Activated T-helper 2 cell treated with anti-CD3 and anti-CD28 coated beads, Interferon-gamma antibody, Interleukin-2, Interleukin-4, amounts not matched to agents 10 μg/mL and 5 μg/mL and 100 μg/mL, durations not matched to agents 14 hours and 24 hours and 36 hours (primary cell): ENCODE measurements at places on chromosomes 16 and 17. TPM values are rescaled to one million over a fixed set of nuclear protein-coding genes. Genes with fewer than 3 reads are reported as not detected.

DNA sequence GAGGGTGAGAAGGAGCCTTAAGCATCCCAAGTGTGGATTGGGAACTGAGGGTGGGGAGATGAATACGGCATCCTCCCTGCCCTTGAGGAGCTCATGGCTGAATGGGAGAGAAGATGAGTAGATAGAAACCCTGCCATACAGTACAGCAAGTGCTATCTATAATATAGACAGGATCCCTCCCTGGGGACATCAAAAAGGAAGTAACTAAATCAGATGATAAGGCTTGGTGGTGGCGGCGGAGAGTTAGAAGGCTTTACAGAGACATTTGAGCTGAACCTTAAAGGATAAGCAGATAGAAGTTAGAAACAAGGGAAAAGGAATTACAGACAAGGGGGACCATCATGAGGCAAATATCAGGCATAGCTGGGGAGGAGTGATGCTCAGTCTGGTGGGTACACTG lies 67.5 kb upstream of the TMEM132E start:
- H3K36me3 ChIP-seq, result no peaks in the 10 kb centered on the region
- no peaks in the 10 kb centered on the region for H3K4me1 ChIP-seq
- H3K27ac ChIP-seq, result no peak overlapping the region
- peaks cover 48% of the 10 kb centered on the region for H3K27me3 ChIP-seq

DNA sequence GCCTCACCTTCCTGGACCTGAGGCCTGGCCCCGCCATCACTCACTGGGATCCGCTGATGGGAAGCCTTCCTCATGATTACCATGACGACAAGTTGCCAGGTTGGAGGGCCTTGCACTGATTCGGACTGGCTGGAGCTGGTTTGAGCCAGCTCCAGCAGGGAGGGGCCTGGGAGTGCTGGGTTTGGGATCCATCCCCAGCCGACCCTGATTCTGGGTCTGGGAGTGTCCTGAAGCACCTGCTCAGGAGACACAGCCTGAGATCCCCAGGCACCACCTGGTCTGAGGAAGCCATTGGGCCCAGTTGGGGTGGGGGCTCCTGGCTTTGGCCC lies 5.9 kb upstream of the BAIAP3 start:
- no peak overlapping the region for H3K27ac ChIP-seq
- DNase-seq, result no peak
- H3K36me3 ChIP-seq, result peaks cover 15% of the 10 kb centered on the region
- H3K4me1 ChIP-seq, result peaks cover 6% of the 10 kb centered on the region
- H3K27me3 ChIP-seq, result peaks cover 8% of the 10 kb centered on the region
- no peak overlapping the region for H3K4me3 ChIP-seq

DNA sequence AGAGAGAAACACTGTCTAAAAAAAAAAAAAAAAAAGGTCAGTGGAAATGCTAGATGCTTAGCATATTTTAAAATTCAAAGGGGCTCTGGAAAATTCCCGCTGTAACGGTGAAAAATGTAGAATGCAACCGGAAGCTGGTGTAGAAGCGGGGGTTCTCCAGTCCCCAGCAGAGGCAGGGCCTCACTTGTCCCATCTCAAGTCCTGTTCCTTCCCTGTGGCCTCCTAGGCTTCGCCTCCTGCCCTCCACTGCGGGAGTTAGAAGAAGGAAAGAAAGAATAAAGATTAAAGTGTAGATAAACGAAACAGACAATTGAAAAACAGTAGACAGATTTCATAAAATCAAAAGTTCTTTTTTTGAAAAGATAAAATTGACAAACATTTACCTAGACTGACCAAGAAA lies 14.8 kb upstream of the ZNF287 start:
- H3K27me3 ChIP-seq, result peaks cover 41% of the 10 kb centered on the region
- peaks cover 12% of the 10 kb centered on the region for H3K4me1 ChIP-seq
- peak overlapping the region; percentile 28 for H3K27ac ChIP-seq
- H3K4me3 ChIP-seq, result peak overlapping the region; percentile 72
- no peaks in the 10 kb centered on the region for H3K36me3 ChIP-seq
- no peak for DNase-seq

DNA sequence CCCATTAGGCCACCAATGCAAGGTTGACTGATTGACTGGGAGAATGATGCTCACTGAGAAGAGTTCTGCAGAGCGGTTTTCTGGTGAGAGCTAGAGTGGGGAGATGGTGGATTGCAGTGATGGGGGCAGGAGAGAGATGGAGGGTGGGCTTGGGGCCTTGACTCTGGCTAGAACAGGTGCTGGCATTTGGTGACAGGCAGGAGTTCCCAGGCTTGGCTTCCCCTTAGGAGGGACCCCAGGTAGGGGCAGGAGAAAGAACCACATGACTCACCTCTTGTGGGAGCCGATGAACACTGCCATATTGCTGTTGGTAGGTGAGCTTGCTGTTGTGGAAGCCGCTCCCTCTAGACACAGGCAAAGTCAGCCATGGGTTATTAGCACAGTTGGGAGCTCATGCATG lies 8.0 kb downstream of the CD300LB start:
- no peak overlapping the region for H3K4me3 ChIP-seq
- H3K27me3 ChIP-seq, result no peaks in the 10 kb centered on the region

- DNase-seq, result no peak
- no peak overlapping the region for H3K27ac ChIP-seq
- H3K4me3 ChIP-seq, result no peak overlapping the region
- H3K27me3 ChIP-seq, result no peaks in the 10 kb centered on the region
Observed at GRCh38 chr16:76913046-76913445, 277.9 kb upstream of the MON1B start.

DNA sequence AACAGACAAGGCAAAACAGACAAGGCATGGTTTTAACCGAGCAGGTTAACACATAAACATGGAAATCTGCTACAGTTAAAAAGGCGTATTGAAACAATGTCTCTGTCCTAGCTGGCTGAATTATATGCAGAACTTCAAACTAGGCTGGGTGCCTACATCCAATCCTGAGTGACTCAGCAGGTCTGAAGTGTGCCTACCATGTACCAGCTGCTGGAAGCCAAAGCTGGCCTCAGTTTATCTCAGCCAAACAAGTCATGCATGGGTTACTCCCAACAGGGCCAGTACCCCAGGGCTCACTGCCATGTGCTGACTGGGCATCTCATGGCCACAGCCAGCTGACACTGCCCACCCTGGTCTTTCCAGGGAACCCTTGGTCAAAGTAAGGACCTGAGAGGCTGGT lies 4.0 kb downstream of the C1QBP start:
- H3K27me3 ChIP-seq, result no peaks in the 10 kb centered on the region
- H3K27ac ChIP-seq, result no peak overlapping the region
- H3K4me3 ChIP-seq, result no peak overlapping the region
- DNase-seq, result no peak

GRCh38 chr16:90008708-90009145 lies 10.5 kb downstream of the DBNDD1 start:
- H3K4me3 ChIP-seq, result peak overlapping the region; percentile 39
- no peak overlapping the region for H3K27ac ChIP-seq
- H3K27me3 ChIP-seq, result no peaks in the 10 kb centered on the region
- H3K36me3 ChIP-seq, result no peaks in the 10 kb centered on the region

GRCh38 chr17:35094902-35095301 lies 24.8 kb downstream of the RAD51D start:
- H3K4me3 ChIP-seq, result no peak overlapping the region
- H3K36me3 ChIP-seq, result peaks cover 12% of the 10 kb centered on the region
- no peaks in the 10 kb centered on the region for H3K27me3 ChIP-seq

DNA sequence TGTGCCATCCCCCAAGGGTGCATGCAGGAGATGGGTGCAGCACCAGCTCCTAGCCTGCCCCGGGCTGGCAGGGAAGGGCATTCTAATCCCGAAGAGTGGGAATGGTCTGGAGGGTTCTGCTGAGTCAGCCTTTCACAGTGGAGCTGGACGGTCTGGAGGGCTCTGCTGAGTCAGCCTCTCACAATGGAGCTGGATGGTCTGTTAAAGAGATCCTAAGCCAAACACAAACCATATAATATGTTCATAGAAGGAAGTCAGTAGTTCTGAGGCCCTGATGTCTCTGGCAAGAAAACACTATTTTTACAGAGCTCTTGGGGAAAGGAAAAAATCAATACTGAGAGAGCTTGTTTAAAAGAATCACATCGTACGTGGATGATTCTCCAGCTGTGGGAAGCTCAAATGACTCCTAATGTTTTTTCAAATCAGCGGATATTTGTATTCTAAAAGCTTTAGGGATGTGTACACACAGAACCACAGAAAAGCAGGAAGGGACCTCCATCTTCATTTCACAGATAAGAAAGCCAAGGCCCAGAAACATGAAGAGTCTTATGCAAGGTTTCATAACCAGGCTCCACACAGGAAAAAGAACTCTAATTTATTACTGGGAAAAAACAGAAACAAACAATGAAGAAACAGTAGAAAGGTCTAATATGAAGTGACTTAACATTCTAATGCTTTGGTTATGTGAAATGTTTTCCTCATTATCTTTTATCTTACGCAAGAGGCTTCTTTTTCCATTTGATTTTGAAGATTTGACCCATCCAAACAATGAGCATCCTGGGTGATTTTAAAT lies 176.3 kb downstream of the VPS53 start:
- peaks cover 18% of the 10 kb centered on the region for H3K4me1 ChIP-seq
- DNase-seq, result no peak
- H3K36me3 ChIP-seq, result peaks cover 53% of the 10 kb centered on the region

GRCh38 chr16:27383556-27384243 lies 18.3 kb upstream of the IL21R start:
- H3K36me3 ChIP-seq, result peaks cover 10% of the 10 kb centered on the region
- no peaks in the 10 kb centered on the region for H3K27me3 ChIP-seq
- DNase-seq, result no peak
- H3K4me1 ChIP-seq, result peaks cover 29% of the 10 kb centered on the region

GRCh38 chr16:89687092-89687940 lies 827 bp downstream of the CDK10 start:
- peaks cover 8% of the 10 kb centered on the region for H3K4me1 ChIP-seq
- H3K36me3 ChIP-seq, result peaks cover 36% of the 10 kb centered on the region
- no peak for DNase-seq
- peak overlapping the region; percentile 60 for H3K27ac ChIP-seq
- no peaks in the 10 kb centered on the region for H3K27me3 ChIP-seq

GRCh38 chr17:45750779-45751440 lies 33.2 kb upstream of the CRHR1 start:
- no peaks in the 10 kb centered on the region for H3K36me3 ChIP-seq
- no peak for DNase-seq
- H3K27me3 ChIP-seq, result peaks cover 5% of the 10 kb centered on the region

DNA sequence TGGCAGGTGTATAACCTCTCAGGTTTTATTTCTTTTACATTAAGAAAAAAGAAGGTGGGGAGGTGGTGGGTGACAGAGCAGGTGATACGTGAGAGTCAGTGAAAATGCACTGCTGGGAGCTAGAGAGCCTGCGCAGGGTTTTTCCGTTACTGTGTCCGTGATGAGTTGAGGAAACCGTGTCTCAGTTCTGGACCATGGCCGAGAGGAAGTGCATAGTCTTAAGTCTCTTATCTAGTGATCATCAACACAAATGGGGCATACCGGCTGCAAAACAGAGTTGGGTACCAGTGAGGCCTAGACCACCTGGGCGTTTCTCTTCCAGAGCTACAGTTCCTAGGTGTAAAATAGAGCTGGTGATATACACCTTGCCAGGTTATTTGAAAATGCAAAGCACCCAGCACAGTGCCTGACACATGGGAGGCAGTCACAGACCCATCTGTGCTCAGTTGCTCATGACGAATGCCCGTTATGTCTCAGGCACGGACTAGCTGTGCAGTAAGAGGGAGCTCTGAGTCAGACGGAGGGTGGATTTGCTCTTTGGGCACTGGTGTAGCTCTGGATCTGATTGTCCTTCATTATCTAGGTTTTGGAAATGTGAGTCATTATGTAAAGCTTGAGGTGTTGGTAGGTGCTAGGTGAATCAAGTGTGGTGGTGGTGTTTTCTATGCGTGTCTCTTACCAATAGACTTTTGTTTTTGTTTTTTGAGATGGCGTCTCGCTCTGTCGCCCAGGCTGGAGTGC lies 60.9 kb downstream of the RPTOR start:
- H3K36me3 ChIP-seq, result peaks cover 24% of the 10 kb centered on the region
- peaks cover 57% of the 10 kb centered on the region for H3K4me1 ChIP-seq
- no peak overlapping the region for H3K4me3 ChIP-seq
- no peaks in the 10 kb centered on the region for H3K27me3 ChIP-seq

DNA sequence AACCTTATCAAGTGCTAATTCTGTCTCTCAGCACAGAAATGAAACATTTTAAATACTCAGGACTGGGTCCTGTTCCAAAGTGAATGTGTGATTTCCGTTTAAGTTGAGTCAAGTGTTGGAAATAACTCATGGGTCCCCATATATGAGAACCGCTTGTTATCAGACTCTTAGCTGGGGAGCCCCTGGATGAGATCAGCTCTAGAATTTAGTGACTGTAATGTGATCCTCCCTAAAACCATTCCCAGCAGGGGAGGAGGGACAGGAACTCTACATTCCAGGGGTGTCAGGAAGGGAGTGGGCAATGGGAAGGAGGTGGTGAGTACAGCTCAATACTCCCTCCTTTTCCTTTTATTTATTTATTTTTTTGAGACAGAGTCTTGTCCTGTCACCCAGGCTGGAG lies 37.5 kb downstream of the OTOA start:
- H3K4me3 ChIP-seq, result no peak overlapping the region
- H3K27me3 ChIP-seq, result peaks cover 2% of the 10 kb centered on the region
- no peaks in the 10 kb centered on the region for H3K36me3 ChIP-seq
- H3K27ac ChIP-seq, result no peak overlapping the region
- DNase-seq, result no peak

- DNase-seq, result peak; percentile 58
- H3K27ac ChIP-seq, result peak overlapping the region; percentile 80
- no peaks in the 10 kb centered on the region for H3K27me3 ChIP-seq
- peaks cover 86% of the 10 kb centered on the region for H3K4me1 ChIP-seq
- H3K36me3 ChIP-seq, result peaks cover 85% of the 10 kb centered on the region
Observed at GRCh38 chr17:8954339-8954738, 11.2 kb downstream of the PIK3R5 start.

GRCh38 chr16:24775455-24775854 lies 46.0 kb downstream of the TNRC6A start:
- no peaks in the 10 kb centered on the region for H3K27me3 ChIP-seq
- H3K27ac ChIP-seq, result peak overlapping the region; percentile 5

DNA sequence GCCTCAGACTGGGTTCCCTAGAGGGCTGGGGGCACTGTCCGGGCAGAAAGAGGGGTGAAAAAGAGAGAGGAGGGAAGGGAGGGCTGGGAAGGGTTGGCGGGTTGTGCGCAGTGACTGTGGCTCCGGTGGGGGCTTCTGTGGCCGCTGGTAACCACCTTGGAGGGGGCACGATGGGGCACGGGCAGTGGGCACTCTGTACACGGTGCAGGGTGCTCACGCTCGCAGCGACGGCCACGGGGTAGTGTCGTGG lies 588 bp downstream of the PLLP start:
- H3K4me3 ChIP-seq, result peak overlapping the region; percentile 74
- H3K27ac ChIP-seq, result no peak overlapping the region
- no peak for DNase-seq
- H3K36me3 ChIP-seq, result no peaks in the 10 kb centered on the region

DNA sequence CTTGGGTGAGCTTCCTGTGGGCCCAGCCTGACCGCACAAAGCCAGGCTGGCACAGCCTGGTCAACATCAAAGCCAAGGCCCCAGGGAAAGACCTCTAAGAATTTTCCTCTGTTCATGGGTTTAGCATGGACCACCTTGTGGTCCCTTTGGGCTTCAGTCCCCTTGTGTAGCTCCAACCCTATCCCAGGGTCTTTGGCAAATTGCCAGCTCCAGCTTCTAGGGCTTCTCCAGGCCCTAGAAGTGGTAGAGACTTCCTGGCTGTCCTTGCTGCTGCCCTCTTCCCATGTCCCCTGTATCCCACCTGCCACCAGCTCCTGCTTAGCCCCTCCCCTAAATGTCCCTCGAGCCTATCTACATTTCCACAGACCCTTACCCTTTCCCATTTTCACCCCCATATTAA lies 9.7 kb upstream of the ITGA3 start:
- no peak overlapping the region for H3K27ac ChIP-seq
- peaks cover 2% of the 10 kb centered on the region for H3K27me3 ChIP-seq
- DNase-seq, result no peak
- H3K4me1 ChIP-seq, result peaks cover 15% of the 10 kb centered on the region

Gene SLFN12
- total RNA-seq, result 7.5 and 8.8 TPM in 2 replicates

Gene MARCHF10
- total RNA-seq, result not detected in 2 replicates

Gene MARVELD3
- total RNA-seq, result not detected in 2 replicates

Gene TXNL4B
- total RNA-seq, result 16.5 and 17.1 TPM in 2 replicates

Gene GPR179
- total RNA-seq, result not detected in 2 replicates

Gene TLCD3B
- total RNA-seq, result 2.3 and 2.6 TPM in 2 replicates

Gene CARD14
- not detected in 2 replicates for total RNA-seq
